ENCODE measurements at places on chromosomes 5 and 9.

DNA sequence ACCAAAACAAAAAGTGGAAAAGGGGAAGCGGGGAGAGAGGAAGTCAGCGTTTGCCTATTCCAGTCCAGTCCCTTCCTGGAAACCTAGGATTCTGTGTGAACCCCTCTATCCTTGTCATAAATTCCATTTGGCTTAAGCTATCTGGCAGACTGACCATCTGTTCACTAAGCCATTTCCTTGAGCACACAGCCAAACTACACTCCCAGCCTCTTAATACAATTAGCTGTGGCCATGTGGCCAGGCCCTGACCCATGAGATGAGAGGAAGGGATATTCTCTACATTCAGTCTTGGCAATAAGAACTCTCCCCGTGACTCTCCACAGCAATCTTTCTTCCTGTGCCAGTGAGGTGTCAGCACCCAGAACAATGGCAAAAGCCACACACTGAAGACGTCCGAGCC, 424.8 kb downstream of the TLE1 start:
- DNase-seq: peak; percentile 45

GRCh38 chr9:131609099-131609830, 63.9 kb downstream of the PRRT1B start:
- DNase-seq: peak; percentile 73

DNA sequence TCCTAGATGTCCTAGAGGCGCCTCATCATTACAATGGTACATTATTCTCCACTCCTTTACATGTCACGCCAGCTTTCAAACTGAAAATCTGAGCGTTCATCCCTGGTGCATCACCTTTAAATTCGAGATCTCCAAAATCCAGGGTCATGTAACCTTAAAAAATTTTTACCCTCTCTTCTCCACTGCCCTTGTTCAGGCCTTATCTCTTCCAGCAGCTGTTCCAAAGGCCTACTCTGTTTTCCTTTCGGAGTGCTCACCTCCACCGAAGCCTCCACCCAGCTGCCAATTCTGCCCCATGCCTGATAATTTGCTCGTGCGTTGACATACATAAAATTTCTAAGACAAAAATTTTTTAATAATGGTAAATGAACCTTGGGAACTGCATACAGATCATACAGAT, 950 bp upstream of the MSH3 start:
- no peak for DNase-seq

DNA sequence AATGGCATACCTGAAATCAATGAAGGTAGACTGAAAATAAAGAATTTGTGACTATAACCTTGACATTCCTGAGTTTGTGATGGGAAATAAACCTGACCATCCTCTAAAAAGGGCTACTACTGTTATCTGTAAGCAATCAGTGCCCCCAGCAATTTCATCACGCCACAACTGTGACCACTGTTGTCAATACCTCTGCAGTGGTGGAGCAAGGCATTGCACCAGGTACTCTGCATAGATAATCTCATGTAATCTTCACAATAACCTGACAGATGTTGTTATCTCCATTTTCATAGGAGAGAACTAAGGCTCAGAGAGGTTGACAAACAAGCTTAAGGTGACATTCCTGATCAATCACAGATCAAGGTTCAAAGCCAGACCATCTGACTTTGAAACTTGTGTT, 38.5 kb upstream of the FRRS1L start:
- no peak for DNase-seq

GRCh38 chr5:77936365-77936693, 160.2 kb upstream of the TBCA start:
- DNase-seq: no peak
